ENCODE measurements at places on chromosomes 3 and 15.

DNA sequence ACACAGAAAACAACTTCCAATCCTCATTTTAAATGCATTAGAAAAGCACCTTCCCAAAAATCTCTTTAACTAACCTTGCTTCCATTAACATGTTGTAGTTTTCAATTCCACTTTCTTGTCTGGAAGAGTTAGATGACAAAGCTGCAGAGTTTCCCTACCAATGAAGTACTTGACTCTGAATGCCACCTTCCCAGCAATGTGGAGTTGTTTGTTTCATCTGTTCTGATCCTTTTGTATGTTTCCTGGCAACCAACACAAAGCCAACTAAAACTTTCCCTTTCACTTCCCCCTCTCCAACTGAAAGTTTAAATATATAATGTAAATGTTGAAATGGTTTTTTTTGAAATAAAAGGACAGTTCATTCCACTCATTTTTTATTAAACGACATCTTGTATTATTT, at the start of gene WDR49:
TSS of gene WDR49 (minus strand) at position 183 of the 400 bp plus-strand sequence. CDS start 517 bp downstream, outside the sequence.
- no peak for DNase-seq

DNA sequence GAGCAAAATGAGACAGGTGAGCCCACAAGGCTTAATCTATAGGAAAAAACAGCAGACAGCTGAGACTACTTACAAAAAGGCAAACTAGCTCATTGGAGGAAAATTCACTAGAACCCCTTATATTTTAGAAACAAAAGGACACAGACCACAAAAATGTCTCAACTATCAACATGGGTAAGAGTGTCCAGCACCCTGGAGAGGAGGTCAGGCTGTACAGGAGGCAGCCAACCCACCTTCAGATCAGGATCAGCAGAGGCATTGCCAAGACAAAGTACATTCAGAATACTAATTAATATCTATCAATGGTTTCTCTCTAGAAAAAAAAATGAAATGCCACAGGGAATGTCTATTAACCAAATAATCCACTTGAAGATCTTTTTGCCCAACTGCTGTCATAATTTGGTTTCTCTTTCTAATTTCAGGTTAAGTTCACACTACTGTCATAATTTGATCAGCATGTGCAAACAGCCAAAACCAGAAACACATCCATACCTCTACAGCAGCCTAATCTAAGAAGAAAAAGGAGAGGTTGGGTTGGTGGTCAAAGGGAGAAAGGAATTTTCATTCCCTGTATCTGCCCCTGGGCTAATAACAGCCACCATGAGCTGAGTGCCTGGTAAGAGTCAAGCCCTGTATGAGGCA, 26.0 kb upstream of the THBS1 start:
- no peak for DNase-seq

DNA sequence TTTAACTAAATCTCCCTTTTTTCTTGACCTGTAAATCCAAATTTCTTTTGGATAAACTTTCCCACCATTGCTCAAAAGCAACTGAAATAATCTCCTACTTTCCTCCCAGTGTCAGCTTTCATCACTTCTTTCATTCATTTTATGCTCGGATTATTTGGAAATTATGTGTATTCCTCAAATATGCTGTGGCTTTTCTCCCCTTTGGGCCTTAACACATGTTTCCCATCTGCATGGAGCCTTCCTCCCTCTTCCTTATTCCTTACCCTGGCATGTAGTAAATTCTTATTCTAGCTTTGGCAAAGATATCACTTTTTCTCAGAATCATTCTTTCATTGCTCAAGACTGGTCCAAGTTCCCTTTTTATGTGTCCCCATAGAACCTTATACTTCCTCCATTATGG, 41.8 kb upstream of the TUSC7 start:
- DNase-seq: no peak

- DNase-seq: no peak
These were observed 129.9 kb downstream of the RORA start for GRCh38 chr15:61099020-61099810.

DNA sequence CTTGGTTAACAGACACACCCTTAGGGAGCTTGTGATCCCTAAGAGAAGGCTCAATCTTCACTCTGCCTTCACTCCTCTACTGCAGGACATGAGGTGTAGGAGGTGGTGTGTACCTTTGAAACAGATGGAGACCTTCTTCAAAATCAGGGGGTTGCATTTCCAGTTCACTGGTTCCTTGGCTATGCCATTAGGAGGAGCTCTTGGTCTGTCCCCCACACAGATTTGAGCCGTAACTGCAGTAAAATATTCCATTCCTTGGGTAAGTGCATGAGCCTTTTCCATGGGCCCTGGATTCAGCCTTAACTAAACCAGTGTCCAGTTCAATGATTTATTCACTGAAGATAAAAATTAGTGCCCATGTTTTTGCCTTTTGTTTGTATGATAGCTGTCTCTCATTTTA, 144.6 kb downstream of the MCTP2 start:
- DNase-seq: no peak

DNA sequence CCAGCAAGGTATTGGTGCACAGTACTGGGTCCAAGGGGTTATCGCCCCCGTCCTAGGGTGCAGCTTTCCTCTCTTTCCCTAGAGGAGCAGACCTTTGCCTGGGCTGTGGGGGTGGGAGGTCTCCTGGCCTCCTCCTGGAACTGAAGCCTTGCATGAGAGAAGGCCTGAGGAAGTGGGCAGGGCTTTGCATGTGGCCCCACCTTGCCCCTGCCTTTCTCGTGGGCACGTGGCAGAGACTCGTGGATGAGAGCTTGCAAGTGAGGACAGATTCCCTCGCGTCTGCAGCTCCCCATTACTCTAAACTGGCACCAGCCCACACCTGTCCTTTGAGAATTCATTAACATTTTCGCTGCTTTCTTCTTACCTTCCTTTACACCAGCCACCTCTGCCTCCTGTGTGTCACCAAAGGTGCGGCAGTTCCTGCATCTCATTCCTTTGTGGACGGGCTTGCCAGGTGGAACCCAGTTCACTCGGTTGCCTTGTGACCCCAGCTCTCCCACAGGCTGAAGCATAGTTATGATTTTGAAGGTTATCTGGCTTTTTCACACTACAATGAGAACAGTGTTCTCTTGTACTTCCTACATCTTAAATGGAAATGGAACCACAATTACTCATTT, 40.9 kb upstream of the NR2C2 start:
- no peak for DNase-seq

DNA sequence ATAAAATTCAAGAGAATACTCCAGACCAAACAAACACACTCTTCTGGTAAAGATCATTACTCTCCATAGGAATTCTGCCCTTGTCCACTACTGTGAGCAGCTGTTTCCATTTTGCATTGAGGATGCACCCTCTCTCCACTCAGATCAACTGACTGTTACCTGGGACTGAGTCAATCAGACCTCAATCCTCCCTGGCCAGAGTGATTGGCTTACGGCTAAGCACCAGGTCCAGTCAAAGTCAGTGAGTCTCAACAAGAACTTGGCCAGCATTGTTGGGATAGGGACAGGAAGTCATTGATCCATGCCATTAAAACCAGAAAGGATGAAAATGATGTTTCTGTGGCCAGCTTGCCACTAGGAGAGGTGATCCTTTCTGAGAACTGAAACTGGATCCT, 79.7 kb downstream of the WNT5A start:
- no peak for DNase-seq

GRCh38 chr3:55893045-55893664, 406.0 kb upstream of the WNT5A start:
- DNase-seq: no peak

- DNase-seq: no peak
These were observed 371.4 kb downstream of the SV2B start for GRCh38 chr15:91471468-91471867.

- DNase-seq: no peak
These were observed 16.1 kb downstream of the LYSMD2 start for GRCh38 chr15:51721199-51721960.

GRCh38 chr3:184496933-184497332, 64.7 kb upstream of the EPHB3 start:
- no peak for DNase-seq

DNA sequence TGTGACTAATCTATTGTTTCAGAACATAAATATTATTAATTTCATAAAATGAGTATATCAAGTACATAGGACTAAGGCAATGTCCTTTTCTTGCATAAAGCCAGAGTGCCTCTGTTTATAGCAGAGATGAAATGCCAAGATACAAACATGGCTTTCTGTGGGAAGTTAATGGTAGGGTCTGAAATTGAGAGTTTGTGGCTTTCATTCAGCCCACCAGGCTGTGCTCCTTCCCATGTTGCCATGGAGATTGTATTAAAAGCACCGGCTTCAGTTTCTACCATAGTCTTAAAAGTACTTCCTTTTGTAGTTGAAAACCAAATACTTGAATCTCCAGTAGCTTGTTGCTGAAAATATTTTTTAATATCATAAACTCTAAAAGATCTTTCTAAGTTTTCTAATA, 114.0 kb downstream of the LRRC28 start:
- DNase-seq: no peak

Measured in NCI-H2171 (cell line).